Pancreas (tissue), 10 donors: ENCODE measurements at places on chromosomes 3 and 15. TPM values are rescaled to one million over a fixed set of nuclear protein-coding genes. Genes with fewer than 3 reads are reported as not detected.

Gene ATP13A4
- 6.7 TPM for total RNA-seq

Gene SLC22A14
- not detected for total RNA-seq

Gene GMPPB
- total RNA-seq = 46.7 TPM

Gene TARS3
- total RNA-seq = 7.9 TPM

Gene CFAP92
- total RNA-seq = 0.47 TPM

DNA sequence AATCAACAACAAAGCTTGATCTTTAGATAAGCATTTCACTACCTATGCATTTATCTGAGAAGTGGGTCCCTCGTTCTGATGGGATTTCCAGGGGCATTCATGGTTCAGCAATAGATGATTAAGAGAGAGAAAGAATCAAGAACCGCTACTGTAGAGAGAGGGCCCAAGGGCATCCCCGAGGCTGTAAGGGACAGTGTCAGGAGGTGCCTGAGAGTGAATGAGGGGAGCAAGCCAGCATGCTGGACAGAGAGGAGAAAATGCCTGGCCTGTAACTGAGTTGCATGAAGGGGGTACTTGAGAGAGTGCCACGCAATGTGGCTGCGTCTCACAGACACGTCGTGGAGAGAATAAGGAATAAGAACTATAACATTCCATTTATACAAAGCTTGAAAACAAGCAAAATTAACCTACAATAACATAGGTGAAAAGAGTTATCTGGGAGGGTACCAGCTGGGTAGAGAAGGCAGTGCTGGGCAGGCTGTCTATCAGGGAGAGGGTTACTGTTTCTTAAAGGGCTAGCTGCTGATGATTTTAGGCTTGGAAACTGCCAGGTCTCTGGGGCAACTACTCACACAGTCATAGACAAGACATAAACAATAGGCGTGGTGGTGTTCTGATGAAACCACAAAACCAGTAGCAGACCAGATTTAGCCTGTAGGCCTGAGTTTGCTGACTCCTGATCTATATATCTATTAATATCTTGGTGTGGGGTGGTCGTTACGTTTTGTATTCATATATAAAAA is 374.6 kb upstream of the CFAP20DC start:
- DNase-seq = no peak
- H3K4me3 ChIP-seq = no peak overlapping the region

DNA sequence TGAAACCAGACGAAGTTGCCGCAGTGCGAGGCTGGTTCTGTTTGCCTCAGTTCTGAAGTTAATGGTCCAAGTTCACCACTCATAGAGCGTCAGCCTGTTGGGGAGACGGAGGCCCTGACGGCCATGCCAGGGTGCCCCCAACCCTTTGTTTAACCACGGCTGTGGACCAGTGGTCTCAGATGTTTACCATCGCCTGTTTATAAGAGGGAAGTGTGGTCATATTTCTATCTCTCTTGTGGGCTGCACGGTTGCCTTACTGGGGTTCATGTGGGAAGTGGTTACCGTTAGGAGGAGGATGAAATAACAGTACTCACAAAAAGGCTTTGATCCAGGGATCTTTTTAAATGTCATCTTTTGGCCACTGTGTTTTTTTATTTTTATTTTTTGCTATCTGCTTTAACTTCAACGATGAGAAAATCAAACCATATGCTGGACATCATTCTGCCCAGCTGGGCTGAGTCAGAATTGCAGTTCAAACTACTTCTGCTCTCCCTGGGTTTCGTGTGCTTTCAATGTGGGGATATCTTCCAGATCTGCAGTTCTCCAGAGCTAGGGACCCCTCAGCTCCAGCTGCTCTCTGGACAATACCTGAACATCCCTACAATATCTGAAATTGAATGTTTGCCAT is 17.8 kb downstream of the SMAD3 start:
- no peak for DNase-seq
- H3K36me3 ChIP-seq = no peaks in the 10 kb centered on the region
- H3K27me3 ChIP-seq = no peaks in the 10 kb centered on the region
- peak overlapping the region; percentile 63 for H3K27ac ChIP-seq
- H3K4me1 ChIP-seq = peaks cover 57% of the 10 kb centered on the region
- H3K4me3 ChIP-seq = no peak overlapping the region

DNA sequence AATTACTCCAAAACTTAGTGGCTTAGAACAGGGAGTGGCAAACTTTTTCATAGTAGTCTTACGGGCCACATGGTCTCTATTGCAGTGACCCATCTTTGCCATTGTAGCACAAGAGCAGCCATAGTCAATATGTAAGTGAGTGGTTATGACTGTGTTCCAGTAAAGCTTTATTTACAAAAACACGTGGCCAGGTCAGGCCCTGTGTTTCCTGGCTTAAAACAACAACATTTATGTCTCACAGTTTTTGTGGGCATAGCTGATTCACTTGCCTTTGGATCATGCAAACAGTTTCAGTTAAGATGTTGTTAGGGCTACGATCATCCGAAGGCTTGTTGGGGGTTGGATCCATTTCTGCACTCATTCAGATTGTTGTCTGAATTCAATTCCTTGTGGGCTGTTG is 103.8 kb downstream of the CHCHD6 start:
- H3K36me3 ChIP-seq = no peaks in the 10 kb centered on the region
- H3K27ac ChIP-seq = no peak overlapping the region
- no peak overlapping the region for H3K4me3 ChIP-seq
- no peaks in the 10 kb centered on the region for H3K27me3 ChIP-seq
- no peak for DNase-seq
- H3K4me1 ChIP-seq = no peaks in the 10 kb centered on the region

DNA sequence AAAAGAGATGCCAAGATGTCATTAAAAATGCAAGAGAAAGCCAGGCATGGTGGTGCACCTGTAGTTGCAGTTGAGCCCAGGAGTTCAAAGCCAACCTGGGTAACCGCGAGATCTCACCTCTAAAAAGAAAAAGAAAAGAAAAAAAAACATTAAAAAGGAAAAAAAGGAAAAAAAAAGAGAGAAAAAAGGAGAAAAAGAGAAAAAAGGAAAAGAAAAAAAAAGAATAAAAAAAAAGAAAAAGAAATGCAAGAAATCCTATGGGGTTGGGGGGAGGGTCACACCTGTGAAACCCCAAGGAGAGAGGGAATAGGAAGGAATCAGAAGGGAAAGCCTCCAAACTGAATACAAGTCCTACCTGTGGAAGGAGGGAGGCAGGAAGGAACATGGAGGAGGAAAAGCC is 5.2 kb upstream of the SUMF1 start:
- DNase-seq = no peak
- H3K27ac ChIP-seq = peak overlapping the region; percentile 34

DNA sequence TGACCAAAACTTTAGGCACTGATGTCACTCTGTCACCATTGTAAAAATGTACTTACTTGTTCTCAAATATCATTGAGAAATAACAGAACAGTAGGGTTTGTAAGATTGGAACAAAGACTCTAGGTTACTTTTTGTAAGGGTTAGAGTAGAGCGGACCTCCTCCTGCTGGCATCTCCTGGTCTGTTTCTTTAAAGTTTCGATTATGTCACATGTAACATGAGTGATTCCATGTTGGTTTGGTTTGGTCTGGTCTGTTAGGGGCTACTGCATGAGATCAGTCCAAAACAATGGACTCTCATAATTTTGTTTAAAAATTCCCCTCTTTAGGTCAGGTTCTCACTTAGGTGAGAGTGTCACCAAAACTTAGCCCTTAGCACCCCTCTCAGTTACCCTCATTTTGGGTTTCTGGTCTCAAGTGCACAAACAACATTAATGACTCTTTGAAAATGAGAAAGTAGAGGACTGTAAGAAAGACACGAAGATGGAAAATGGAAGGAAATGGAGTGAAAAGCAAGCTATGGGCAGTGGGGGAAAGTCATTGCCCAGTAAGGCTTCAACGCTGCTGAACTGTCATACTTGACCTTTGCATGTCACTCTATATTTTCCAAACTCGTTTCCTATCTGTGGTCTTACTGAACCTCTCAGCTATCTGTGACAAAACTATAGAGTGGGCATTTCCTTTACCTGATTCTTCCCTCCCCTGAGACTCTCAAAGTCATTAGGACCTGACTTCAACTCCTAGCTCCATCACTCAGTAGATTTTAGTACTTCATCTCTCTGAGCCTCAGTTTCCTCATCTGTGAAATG is 52.7 kb downstream of the LDHAL6B start:
- no peak overlapping the region for H3K4me3 ChIP-seq
- no peak for DNase-seq
- H3K4me1 ChIP-seq = peaks cover 7% of the 10 kb centered on the region

GRCh38 chr15:63597038-63597790 is at the start of gene FBXL22:
TSS of gene FBXL22 (plus strand) at chr15:63597387. CDS start at chr15:63597393, 6 bp downstream.
- H3K4me3 ChIP-seq = no peak within 1 kb of the TSS
- H3K27ac ChIP-seq = no peak within 1 kb of the TSS
- H3K4me1 ChIP-seq = no peaks in the 10 kb centered on the region
- peaks cover 4% of the 10 kb centered on the region for H3K36me3 ChIP-seq
- no peaks in the 10 kb centered on the region for H3K27me3 ChIP-seq

- no peak overlapping the region for H3K27ac ChIP-seq
- H3K27me3 ChIP-seq = no peaks in the 10 kb centered on the region
- H3K4me1 ChIP-seq = no peaks in the 10 kb centered on the region
- H3K36me3 ChIP-seq = no peaks in the 10 kb centered on the region
Measured at GRCh38 chr3:54053211-54053610, 69.1 kb upstream of the CACNA2D3 start.
